ENCODE measurements at places on chromosomes 3 and 15.

DNA sequence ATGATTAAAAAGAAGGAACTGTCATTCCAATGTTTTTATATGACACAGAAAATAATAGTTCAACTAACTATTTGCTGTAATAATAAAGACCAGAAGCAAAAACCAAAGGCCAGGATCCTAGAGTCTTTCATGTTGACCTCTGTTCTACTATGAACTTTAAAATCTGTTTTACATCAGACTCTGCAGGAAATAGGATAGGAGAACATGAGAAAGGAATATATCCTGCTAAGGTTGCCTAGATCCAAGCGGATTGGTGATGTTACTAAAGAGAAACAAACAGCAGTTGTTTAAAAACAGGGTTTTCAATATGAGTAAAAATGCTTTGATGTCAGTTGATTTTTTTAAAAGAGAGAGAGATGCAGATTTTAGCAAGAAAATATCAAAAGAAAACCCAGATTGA is 549.6 kb downstream of the ZIC1 start:
- no peak for DNase-seq

DNA sequence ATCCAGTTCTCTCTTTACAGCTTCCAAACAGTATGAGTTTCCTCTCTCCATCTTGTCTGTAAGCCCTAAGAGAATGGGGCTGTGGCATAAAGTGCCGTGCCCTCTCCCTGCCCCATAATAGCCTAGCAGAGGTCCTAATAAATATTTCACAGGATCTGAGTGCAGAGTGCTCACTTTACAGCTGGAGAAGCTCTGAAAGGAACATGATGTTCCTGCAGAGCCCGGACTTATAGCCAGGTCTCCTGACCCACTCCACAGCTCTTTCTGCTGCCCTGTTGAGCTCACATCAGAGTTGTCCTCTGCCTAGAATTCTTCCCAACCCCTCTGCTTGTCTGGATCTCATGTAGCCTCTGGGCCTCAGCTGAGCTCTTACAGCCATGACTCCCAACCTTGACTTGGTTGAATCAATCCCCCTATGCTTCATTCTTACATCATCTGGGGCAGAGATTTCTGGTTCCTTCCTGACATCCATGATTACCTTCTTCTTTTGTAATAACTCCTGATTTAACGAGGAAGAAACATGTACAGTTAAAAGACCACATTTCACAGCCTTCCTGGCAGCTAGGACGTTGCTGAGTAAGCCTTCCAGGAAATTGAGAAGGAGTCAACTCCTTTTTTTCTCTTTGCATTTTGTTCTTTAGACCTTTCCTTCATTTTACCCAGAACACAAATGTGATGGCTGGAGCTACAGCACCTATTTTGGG is 135.3 kb downstream of the RPLP1 start:
- no peak for DNase-seq

GRCh38 chr3:13623101-13623654 is 74.3 kb downstream of the FBLN2 start:
- DNase-seq = no peak

- DNase-seq = no peak
Observed at GRCh38 chr15:89812011-89812846, 2.4 kb downstream of the ANPEP start.

DNA sequence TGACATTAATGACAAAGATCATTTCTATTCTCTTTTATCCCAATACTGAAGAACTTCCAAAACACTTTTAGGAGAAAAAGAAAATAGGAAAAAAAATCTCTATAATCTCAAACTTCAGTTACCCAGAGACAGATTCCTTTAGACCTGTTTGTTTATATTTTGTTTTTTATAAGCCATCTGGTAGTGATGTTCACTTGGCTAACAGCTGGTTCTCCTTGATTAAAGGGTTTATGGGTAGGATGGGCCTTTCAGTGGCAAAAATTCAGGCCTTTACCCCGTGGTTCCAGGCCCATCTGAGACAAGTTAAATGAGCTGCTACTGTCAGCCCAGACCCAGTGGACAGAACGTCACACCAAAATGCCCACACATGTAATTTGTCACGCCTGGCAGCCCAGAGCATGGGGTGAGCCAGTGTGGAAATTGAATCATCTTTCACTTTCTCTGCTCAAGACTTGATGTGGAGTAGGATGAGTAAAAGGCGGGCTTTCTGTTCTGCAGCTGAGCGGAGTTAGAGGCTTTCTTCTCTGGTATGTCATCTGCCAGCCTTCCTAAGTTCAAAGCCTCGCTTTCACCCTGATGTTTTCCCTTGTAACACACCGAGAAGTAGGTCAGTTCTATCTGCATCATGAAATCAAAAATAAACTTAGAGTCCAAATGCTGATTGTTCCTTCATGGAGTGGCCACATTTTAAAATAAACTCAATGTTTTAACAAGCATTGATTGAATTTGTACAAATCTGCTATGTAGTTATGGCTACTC is 62.5 kb upstream of the SKOR1 start:
- DNase-seq = no peak

GRCh38 chr3:127324913-127325628 is 37.2 kb upstream of the PRR20G start:
- DNase-seq = no peak

Data from bone marrow (tissue), 2 donors.